ENCODE measurements at places on chromosomes 3 and 15.

- DNase-seq = peak; percentile 77
These were observed 12.9 kb downstream of the VPS18 start for GRCh38 chr15:40906991-40907802.

GRCh38 chr3:118736107-118736506 lies 298.5 kb downstream of the IGSF11 start:
- DNase-seq = no peak

GRCh38 chr3:159788291-159788690 lies 200.3 kb upstream of the IL12A start:
- DNase-seq = no peak

DNA sequence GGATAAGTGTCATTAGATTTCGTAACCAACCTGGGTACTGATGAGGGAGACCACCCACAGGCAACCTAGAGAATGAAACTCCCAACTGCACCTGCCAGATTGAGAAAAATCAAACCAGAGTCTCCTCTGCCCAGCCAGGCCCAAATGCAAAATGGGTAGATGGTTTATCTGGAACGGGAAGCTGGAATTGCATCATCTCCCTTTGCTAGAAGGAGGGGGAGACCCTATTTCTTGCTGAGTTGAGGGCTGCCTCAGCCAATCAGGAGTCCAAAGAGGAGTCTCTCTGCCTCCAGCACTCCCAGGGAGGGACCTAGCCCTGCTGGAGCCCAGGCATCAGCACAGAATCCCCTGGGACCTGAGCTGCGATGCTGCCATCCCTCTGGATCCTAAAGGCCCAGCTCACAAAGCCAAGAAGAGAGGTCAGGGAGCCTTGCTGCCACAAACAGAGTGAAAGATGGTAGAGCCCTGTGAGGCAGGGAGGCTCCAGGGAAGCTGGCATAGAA lies 8.1 kb downstream of the RMDN3 start:
- no peak for DNase-seq

GRCh38 chr3:98999675-99000074 lies 98.2 kb upstream of the DCBLD2 start:
- no peak for DNase-seq

- DNase-seq = no peak
These were observed 23.4 kb downstream of the XPC start for GRCh38 chr3:14154895-14155440.

DNA sequence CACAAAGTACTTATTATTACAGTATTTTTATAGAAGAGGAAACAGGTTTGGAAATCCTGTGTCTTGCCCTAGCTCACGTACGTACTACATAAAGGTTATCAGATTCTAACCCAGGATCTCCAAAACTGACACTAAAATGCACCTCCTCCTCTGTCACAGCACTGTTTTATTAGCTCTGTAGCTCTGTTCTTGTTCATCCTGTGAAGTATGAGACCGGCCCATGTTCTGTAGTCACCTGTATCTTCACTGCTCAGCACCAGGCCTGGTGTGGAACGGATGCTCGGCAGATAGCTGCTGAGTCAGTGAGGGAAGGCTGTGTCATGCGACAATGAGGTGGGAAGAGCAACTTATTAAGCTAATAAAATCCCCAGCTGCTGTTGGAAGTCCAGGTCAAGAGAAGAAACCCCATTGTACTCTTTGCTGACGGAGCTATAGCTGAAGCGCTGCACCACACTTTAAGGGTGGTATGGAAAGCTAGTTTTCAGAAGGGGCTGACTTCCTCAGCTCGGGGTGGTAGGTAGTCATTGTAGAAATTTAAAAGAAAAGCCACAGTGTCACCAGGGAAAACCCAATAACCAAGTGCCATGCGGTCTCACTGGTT lies 22.8 kb downstream of the BCL2A1 start:
- no peak for DNase-seq

DNA sequence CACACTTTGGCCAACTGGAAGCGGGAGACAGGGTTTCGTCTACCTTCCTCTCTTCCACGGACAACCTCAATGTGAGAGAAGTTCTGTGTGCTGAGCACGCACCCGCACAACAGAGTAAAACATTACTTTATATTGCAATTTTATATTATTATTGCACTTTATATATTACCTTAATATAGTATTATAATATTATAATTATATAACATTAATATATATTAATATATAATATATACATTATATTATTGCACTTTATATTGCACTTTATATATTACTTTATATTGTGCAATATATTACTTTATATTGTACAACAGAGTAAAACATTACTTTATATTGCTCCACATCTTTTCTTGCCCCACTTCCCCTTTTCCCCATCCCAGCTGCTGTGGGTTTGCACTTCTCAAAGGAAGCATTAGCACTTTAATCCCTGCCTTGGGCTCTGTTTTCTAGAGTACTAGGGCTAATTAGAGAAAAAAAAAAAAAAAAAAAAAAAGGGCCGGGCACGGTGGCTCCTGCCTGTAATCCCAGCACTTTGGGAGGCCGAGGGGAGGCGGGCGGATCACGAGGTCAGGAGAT lies 76.4 kb upstream of the SLC4A7 start:
- DNase-seq = no peak
